Activated CD4-positive, alpha-beta T cell treated with anti-CD3 and anti-CD28 coated beads, Interleukin-2, amount 50 U/mL, for 24 hours (primary cell): ENCODE measurements at places on chromosomes 11 and 22.

DNA sequence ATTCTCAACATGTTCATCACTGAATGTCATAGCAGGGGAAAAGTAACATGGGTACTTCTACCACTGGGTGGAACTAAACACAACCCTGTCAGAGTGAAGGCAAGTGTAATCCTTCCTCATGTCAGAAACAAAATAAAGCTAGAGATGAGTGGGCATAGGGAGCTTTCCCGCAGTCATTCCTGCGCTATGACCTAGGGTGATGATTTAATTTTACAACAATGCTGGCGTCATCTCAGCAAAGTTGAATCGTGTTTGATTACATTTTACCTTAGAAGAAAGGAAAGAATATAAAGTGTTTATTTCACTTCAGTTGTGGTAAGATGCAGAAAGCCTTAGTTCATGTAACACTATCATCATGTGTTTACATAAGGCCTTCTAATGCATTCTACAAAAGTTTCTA, 355.6 kb downstream of the METTL15 start:
- DNase-seq, result no peak

DNA sequence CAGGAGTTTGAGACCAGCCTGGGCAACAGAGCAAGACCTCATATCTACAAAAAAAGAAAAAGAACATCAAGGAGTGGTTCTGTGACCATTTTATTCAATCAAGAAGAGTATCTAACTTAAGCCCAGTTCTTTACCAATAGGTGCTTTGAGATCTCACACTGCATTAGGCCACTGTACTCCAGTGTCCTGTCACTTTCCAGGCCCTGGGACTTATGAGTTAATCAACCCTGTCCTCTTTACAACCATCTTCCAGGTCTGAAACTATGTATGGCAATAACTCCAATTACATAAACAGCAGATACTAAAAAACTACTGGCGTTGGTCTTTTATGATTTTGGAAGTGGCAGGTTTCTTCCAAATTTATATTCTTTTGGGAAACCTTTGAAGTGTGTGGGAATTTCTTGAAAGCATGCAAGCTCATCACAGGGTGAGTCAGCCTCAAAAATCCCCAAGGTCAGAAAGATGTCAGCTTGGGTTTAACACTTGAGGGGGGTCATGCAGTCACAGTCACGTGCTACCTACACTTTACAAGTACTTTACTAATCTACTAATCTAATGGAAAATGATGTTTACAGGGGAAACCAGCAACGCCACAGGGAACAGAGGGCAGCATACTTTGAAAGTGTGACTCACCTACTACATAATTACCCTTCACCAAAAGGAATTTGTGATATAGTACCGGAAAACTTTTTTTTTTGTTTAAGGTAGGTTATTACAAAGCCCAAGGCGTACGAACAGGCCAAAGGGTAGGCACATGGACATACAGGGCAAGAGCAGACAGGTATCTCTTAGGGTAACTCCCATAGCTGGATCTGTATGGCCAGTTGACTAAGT, 15.6 kb downstream of the PISD start:
- peak; percentile 55 for DNase-seq

GRCh38 chr22:29125844-29126243, 53.0 kb downstream of the KREMEN1 start:
- DNase-seq, result no peak

DNA sequence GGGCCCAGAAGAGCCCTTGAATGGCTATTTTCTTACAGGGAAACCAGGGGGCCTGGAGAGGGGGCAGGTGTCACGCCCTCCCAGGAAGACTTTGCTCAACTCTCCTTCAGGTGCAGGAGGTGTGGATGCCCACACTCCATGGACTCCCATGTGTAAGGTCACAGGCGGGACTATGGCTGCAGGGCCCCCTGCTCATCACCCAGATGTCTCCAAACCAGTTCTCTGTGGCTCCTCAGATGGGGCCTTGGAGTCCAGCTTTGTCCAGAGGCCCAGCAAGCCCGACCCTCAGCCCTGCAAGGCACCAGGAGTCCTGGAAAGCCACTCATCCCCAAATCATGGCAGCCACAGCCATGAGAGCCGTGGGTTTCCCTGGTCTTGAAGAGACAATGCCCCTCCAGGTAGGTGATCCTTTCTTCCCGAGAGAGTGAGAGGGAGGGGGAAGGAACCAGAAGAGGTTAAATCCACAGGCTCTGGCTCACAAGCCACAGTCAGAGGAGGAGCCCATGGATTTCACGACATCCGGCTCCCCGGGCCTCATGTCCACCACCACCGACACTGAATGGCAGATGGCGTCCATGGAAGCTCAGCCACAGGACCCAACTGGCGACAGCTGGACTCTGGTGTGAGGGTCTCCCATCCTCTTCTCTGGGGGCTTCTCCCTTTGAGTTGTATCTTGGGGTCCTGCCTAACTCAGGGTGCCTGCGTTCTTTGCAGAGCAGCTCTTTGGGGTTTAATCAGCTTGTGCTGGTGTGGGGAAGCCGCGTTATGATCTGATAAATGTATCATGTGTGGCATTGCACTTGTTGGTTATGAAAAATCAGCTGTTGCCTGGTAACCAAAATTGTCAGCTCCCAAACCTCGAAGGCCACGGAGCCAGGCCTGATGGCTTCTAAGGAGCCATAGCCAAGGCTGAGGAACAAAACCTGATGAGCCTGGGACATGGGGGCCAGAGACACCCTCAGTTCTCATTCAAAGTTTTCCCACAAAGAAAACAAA, 620.4 kb downstream of the BRD1 start:
- DNase-seq, result no peak

- no peak for DNase-seq
These were observed 18.4 kb upstream of the PICALM start for GRCh38 chr11:86087256-86087655.

DNA sequence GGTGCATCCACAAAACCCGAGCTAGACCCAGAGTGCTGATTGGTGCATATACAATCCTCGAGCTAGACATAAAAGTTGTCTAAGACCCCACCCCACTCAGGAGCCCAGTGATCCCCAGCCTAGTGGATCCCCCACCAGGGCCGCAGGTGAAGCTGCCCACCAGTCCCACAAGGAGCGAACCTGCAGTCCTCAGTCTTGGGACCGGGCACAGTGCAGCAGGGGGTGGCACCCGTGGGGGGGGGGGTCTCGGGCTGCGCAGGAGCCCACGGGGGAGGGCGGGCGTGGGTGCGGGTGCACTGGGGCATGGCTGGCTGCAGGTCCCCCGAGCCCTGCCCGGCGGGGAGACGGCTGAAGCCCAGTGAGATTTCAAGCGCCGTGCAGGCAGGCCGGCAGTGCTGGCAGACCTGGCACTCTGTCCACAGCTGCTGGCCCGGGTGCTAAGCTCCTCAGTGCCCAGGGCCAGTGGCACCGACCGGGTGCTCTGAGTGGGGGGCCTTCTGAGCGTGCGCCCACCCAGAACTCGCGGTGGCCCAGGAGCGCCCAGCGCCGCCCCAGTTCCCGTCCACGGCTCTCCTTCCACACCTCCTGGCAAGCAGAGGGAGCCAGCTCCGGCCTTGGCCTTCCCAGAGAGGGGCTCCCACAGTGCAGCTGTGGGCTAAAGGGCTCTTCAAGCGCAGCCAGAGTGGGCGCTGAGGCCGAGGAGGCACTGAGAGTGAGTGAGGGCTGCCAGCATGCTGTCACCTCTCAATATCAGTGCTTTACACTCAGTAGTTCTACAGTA, 989.1 kb downstream of the FAM181B start:
- DNase-seq, result no peak

DNA sequence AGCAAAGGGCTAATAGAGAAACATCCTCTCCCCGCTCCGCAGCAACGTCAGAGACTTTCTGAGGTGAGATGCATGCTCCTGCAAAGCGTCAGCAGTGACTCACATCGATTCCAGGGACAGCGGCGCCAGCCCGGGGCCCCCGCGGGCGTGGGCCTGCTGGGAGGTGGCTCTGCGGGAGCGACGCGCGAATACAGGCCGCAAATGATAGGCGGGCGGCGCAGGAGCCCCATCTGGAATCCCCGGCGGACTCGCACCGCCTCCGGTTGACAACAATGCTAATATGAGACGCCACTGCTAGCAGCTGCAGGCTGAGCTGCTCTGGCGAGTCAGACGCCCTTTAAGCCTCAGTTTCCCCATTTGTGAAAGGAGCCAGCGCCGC, 557 bp downstream of the RANGAP1 start:
- DNase-seq, result peak; percentile 78

- peak; percentile 22 for DNase-seq
These were observed 2.0 kb upstream of the FJX1 start for GRCh38 chr11:35615921-35616900.

DNA sequence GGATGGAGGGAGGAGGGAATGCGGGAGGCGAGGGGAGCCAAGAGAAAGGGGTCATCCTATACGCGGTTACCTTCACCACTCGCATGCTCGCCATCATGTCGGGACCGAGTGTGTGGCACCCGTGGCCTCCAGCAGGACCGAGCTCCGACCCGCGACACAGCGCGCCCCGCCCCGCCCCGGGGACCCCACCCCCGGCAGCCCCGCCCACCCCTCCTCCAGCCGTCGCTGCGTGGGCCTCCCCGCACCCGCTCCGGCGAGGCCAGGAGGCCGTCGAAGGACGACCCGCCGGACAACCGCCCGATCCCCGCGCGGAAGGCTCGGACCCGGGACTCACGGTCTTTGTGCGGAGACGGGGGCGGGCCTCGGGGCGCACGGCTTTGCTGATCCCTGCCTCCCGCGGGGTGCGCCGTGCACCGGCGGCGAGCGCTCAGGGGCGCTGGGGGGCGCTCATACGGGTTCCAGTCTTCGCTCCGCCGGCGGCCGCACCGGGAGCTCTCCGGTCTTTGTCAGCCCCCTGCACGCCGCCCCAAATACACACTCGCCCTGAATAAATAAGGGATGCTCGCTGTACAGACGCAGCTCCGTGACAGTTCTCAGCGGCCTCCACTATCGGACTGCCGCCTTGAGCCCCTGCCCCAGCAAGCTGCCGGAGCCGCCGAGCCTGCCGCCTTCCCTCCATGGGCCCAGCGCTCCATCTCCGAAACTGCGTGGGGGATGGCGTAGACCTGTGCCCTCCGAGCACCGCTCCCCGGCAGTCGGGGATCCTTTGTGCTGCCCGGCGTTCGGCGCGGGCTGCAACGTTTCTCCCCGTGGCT, at the start of gene UBE2L6:
UBE2L6 (minus strand) TSS at position 158 of the 815 bp plus-strand sequence; CDS start at position 97, 61 bp downstream.
- DNase-seq, result peak; percentile 40

DNA sequence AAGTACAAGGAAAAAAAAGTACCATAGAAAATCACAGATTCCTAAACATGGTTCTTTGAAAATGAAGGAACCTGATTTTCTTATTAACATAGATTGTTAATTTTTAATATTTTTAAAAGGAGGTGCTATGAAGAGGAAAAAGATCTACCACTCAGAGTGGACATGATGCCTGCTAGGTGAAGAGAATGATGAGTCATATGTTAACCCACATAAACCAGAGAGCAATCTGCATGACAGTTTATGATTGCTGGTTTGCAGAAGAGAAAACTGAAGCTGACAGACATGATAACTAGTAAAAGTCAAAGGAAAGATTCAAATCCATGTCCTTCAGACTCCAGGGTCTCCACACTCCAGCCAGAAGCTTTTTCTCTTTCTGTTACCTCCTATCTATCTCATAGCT, 1231.7 kb downstream of the LRRC4C start:
- DNase-seq, result no peak

GRCh38 chr11:584287-584686, 8.0 kb downstream of the PHRF1 start:
- no peak for DNase-seq

GRCh38 chr22:35352214-35353111, 28.4 kb upstream of the HMOX1 start:
- DNase-seq, result no peak

- DNase-seq, result no peak
These were observed 88.4 kb downstream of the ARHGAP8 start for GRCh38 chr22:44840611-44841322.

DNA sequence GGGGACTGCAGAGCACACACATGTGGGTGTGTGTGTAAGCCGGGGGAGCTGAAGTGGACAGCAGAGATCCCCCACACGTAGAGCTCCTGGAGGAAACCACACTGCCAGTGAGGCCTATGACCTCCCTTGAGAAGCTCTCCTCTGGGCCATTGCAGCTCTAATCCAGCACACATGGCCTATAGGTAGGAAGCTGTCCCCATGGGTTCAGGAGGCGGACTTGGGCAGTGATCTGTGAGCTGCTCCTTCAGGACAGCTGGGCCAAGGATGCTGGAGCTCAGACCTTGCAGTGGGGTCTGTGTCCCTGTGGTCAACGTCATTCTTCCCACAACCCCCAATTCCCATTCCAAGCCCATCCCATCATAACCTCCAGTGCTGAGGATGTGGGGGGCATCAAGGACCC, 29.8 kb downstream of the IGLL5 start:
- DNase-seq, result no peak

DNA sequence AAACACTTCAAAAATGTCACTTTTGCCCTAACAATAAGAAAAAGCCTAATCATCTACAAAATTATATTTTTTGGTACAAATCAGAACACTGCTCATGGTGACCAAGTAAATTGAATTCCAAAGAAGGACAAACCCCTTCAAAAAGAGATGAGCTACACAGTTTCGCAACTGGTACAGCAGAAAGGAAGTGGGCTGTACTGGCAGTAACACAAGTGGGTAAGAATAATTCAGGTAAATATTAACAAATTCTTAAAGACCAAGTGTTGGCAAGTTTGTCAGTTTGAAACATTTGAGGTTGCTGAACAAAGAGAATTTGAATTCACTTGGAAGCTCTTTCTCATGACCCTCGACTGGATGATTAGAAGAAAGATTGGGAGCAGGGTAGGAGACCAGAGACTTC, 35.5 kb downstream of the MSANTD4 start:
- no peak for DNase-seq

DNA sequence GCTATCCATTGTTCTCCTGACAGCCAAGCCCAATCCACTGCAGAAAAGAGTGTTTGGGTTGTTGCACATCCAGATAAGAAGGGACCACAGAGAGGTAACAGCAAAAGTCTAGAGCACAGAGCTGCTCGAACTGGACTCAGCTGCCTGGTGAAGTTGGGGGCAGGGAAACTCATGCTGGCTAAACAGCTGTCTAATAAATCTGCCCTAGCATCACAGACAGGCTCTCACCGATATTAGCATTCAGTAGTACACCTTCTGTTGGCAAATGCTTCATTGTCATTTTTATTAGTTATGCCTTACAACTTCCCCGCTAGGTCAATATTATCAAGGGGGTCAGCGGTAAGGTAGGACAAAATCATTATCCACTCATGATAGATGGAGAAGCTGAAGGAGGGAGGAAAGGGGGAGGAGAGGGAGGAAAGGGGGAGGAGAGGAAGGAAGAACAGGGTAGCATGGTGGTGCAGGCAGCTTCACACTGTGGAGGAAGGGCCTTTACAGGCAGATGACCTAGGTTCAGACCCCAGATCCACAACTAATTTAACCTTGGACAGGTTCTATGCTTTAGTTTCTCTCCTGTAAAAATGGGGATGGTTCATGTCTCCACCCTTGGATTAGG, 102.7 kb downstream of the LARGE1 start:
- DNase-seq, result no peak

GRCh38 chr11:76228071-76228874, 22.0 kb upstream of the WNT11 start:
- no peak for DNase-seq

DNA sequence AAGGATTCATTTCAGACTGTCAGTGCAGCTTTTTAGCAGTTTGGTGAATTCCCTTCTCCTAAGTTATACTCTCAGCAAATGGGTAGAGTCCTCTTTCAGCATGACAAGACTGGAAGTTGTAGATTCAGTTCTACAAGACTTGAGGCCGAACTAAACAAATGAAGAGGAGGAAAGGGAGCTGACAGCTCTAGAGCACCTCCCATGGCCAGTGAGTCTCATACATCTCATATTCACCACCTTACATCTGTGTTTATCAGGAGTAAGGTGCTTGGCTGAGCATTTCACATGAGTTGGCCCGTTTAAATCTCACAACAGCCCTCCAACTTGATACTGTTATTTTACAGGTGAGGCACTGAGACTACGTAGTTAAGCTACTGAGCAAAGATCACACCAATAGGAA, 30.4 kb downstream of the SEZ6L start:
- no peak for DNase-seq

GRCh38 chr22:32199341-32199740, 5.5 kb downstream of the RFPL2 start:
- no peak for DNase-seq
